Right ventricle myocardium inferior (tissue), 1 donor: ENCODE measurements at places on chromosomes 6 and 20. TPM values are rescaled to one million over a fixed set of nuclear protein-coding genes. Genes with fewer than 3 reads are reported as not detected.

GRCh38 chr6:161833099-161833860 lies 559.4 kb upstream of the AGPAT4 start:
- no peak for DNase-seq

The DEK gene
- total RNA-seq = 68.6 TPM

The OVOL2 gene
- not detected for total RNA-seq

DNA sequence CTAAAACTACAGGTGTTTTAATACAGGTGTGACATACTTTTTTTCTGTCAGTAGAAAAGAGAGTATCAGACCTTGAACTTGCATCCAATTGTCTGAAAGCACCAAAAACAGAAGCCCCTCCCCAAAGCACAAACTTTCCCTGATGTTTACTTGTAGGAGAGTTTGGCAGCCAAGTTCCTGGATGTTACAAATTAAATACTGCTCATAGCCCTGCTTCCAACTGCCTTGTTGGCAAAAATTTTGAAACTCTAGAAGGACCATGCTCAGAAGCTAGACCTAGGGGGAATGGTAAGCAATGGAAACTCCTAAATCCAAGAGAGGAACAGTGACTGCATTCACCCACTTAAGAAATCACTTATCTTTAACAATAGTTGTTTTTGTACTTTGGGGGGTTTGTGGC lies 17.0 kb upstream of the ARG1 start:
- DNase-seq = no peak

- DNase-seq = no peak
Measured at GRCh38 chr6:49506569-49507111, 6.9 kb downstream of the GLYATL3 start.

DNA sequence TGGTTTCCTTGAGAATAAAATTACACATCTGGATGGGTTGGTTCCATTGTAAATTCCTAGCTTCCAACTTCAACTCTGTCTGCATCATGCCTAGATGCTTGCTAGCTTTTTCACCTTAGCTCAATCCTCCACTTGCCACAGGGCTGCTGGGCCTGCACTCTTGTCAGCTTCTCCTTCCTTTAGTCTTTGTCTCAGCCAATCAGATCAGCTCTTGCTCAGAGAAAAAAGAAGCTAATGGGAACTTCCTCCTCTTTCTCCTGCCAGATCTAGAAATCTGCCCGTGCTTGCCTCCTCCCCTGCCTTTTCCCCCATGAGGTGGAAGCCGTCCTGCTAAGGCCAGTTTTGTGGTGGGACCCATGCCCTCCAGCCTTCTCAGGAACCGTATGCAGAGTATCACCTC lies 18.5 kb downstream of the RAE1 start:
- no peak for DNase-seq

DNA sequence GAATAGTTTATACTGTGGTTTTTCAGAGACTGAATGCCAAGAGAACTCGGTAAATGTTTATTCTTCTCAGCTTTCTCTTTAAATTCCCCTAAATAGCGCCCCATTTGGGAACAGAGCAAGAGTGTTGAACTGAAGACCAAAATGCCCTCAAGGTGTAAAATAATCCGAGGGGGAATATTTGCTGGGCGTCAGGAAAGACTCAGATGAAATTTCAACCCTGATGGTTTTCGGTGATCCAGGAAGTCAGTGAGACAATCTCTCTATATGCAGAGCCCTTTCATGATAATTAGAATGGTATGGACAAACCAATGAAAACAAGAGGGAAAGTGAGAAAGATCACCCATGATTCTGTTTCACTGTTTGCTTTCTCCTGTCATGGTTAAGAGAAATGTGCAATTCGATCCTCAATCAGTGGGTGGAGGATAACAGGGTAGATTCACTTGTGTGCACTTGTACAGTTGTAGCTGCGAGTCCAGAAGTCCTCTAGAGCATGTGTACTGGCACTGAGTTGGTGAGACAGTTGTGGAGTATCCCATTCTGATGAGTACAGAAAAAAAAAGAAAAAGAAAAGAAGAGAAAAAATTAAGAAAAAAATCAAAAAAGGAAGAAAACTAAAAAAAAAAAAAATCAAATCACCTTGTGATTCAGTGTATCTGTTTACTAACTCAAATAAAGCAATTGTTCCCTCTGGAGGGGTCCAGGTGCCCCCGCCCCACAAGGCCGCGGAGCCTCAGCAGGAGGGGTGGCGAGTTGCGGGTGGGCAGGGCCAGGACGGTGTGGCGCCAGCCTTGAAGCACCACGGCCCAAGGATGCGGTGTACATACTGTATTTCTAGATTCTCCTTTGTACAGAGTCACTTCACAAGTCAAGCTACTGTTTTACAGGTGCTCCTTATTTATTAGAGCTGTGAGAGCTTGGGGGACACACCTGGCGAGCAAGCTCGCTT lies 164.9 kb downstream of the SCML4 start:
- DNase-seq = no peak

GRCh38 chr6:122283884-122284283 lies 115.6 kb upstream of the HSF2 start:
- DNase-seq = no peak

- DNase-seq = no peak
Measured at GRCh38 chr6:1144842-1145767, 166.8 kb upstream of the FOXQ1 start.

DNA sequence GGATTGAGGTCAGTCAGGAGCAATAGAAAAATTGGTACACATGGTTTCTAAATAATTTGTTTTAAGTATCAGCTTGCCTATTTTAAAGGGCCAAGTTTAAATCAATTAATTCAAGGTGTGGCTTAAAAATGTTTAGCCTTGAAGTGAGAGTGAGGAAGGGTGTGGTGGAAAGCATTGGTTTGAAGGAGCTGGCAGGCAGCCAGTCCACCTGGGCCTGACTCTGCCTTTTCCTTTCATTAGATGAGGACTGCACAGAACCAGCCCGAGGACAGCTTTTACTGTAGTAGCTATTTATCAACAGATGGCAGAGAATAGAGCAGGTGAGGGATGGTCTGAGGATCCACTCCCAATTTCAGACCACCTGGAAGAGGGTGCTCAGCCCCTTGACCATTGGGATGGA lies 42.4 kb downstream of the DHX35 start:
- no peak for DNase-seq

- no peak for DNase-seq
Measured at GRCh38 chr20:23143098-23143497, 57.0 kb upstream of the CD93 start.

- no peak for DNase-seq
Measured at GRCh38 chr20:63547725-63548480, at the start of gene SRMS. Gene SRMS (minus strand): TSS chr20:63547749. CDS start chr20:63547463, 286 bp downstream.

The CASS4 gene
- total RNA-seq = 0.41 TPM

DNA sequence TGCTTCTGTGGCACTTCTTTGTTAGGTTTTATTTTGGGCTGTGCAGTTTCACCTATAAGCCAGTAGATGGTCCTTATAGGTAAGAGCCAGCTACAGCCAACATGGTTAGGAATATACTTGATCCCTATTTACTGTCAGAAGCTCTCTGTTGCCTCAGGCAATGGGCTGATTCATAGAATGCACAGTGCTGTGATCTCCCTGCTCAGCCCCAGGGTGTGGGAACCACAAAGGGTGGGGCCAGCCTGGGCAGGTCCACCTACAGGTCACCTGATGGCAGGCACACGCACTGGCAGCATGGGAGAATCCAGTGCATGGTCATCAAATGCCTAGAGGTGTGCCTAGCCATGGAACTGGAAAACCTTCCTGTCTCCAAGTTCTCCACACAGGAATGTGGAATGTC lies 191.9 kb downstream of the MOXD1 start:
- DNase-seq = no peak
